ENCODE measurements at places on chromosomes 3 and 15. TPM values are rescaled to one million over a fixed set of nuclear protein-coding genes. Genes with fewer than 3 reads are reported as not detected.

The PLSCR5 gene
- not detected for total RNA-seq

The MESP1 gene
- 1.8 TPM for total RNA-seq

DNA sequence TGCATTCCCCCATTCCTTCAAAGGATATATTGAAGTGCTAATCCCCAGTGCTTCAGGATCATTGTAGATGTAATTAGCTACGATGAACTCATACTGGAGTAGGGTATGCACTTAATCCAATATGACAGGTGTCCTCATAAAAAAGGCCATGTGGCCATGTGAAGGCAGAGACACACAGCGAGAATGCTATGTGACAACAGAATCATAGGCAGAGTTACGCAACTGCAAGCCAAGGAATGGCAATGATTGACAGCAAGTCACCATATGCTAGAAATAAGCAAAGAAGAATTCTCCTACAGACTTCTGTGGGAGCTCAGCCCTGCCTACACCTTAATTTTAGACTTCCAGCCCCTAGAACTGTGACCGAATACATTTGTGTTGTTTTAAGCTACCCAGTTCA lies 875.6 kb upstream of the ROBO1 start:
- no peak for DNase-seq
- H3K27ac ChIP-seq = no peak overlapping the region
- H3K27me3 ChIP-seq = no peaks in the 10 kb centered on the region
- H3K4me1 ChIP-seq = no peaks in the 10 kb centered on the region
- no peak overlapping the region for H3K4me3 ChIP-seq
- no peaks in the 10 kb centered on the region for H3K36me3 ChIP-seq

The NR2E3 gene
- not detected for total RNA-seq

DNA sequence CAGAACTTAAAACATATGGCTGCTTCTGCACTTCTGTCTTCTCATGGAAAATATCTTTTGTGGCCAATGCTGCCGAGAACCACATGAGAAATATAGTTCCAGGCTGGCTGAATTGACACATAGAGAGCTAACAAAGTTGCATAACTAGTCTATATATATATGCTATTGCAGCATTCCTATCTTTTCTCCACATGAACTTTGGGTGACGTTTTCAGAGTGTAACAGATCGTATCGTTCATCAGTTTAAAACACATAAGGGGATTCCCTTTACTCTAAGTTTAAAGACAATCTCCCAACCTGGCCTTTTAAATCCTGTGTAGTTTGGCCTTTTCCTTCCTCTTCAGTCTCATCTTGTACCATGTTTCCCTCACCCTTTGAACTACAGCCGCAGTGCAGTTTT lies 394.2 kb upstream of the CBLB start:
- H3K4me3 ChIP-seq = no peak overlapping the region
- no peaks in the 10 kb centered on the region for H3K27me3 ChIP-seq
- no peak overlapping the region for H3K27ac ChIP-seq
- no peak for DNase-seq

GRCh38 chr3:143511174-143511879 lies 336.9 kb downstream of the SLC9A9 start:
- no peak overlapping the region for H3K4me3 ChIP-seq
- no peaks in the 10 kb centered on the region for H3K36me3 ChIP-seq
- H3K27ac ChIP-seq = no peak overlapping the region

GRCh38 chr15:25655207-25655948 lies 207.7 kb downstream of the ATP10A start:
- peaks cover 2% of the 10 kb centered on the region for H3K27me3 ChIP-seq
- no peak for DNase-seq
- H3K36me3 ChIP-seq = no peaks in the 10 kb centered on the region
- no peak overlapping the region for H3K27ac ChIP-seq
- H3K4me1 ChIP-seq = no peaks in the 10 kb centered on the region
- H3K4me3 ChIP-seq = no peak overlapping the region

- peaks cover 10% of the 10 kb centered on the region for H3K27me3 ChIP-seq
- H3K36me3 ChIP-seq = no peaks in the 10 kb centered on the region
- no peak for DNase-seq
- no peaks in the 10 kb centered on the region for H3K4me1 ChIP-seq
- H3K27ac ChIP-seq = no peak overlapping the region
These were observed 49.7 kb downstream of the MAGEF1 start for GRCh38 chr3:184662187-184662586.

- H3K27ac ChIP-seq = no peak overlapping the region
- no peak for DNase-seq
- H3K27me3 ChIP-seq = peaks cover 12% of the 10 kb centered on the region
- no peaks in the 10 kb centered on the region for H3K36me3 ChIP-seq
- no peak overlapping the region for H3K4me3 ChIP-seq
These were observed 98.8 kb downstream of the SH3GL3 start for GRCh38 chr15:83545804-83546511.

DNA sequence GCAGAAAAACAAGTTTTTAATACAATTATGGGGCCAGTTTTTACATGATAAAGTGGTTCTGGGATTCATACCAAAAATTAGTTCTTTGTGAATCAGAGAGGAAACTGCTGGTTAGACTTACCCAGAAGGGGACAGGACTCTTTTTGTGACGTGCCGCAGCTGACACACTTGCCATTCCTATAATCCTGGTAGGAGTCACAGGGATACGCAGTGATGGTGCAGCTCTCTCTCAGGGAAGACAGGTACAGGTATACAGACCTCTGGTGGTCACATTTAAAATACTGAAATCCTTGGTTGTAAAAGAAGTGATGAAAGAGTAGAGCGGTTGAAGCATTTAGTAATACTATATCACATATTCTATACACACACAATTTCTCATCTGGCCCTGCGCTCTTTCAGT lies 20.2 kb upstream of the TMEM41A start:
- DNase-seq = no peak
- H3K4me1 ChIP-seq = no peaks in the 10 kb centered on the region

DNA sequence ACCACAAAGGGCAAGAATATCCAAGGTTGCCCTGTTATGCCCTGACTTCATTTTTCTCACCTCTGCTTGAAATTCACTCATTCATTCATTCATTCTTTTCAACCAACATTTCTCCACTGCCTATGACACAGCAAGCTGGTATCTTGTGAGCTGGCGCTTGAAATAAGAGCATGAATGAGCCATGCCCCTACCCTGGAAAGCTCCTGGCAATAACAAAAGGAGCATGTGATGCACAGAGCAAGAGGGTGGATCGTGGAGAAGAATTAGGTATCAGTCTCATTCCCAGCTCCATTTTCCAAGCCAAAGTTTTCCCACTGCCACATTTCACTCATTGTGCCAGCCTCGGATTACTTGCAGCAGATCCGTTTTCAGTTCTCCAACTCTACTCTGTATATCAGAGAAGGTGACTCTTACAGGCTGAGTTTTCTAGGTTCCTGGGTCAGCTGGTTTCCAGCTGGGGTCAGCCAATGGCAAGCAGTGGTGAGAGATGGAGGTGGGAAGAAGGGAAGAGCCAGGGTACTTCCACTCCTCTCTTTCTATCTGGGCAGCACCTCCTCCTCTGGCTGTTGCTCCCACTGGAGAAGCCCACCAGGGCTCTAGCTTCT lies 144.8 kb downstream of the SUCLG2 start:
- no peaks in the 10 kb centered on the region for H3K27me3 ChIP-seq
- peaks cover 27% of the 10 kb centered on the region for H3K36me3 ChIP-seq
- no peak overlapping the region for H3K4me3 ChIP-seq
- H3K4me1 ChIP-seq = peaks cover 2% of the 10 kb centered on the region

GRCh38 chr3:33419948-33420347 lies 20.3 kb downstream of the UBP1 start:
- peaks cover 12% of the 10 kb centered on the region for H3K4me1 ChIP-seq
- peaks cover 52% of the 10 kb centered on the region for H3K36me3 ChIP-seq
- no peaks in the 10 kb centered on the region for H3K27me3 ChIP-seq
- no peak for DNase-seq

GRCh38 chr3:17546500-17547255 lies 195.8 kb downstream of the TBC1D5 start:
- H3K4me3 ChIP-seq = no peak overlapping the region
- H3K36me3 ChIP-seq = peaks cover 9% of the 10 kb centered on the region
- H3K27ac ChIP-seq = no peak overlapping the region
- no peaks in the 10 kb centered on the region for H3K4me1 ChIP-seq
- H3K27me3 ChIP-seq = no peaks in the 10 kb centered on the region

The CERS3 gene
- 0.44 TPM for total RNA-seq

GRCh38 chr3:14609506-14609905 lies 42.1 kb upstream of the CCDC174 start:
- H3K4me1 ChIP-seq = no peaks in the 10 kb centered on the region
- no peak for DNase-seq
- no peaks in the 10 kb centered on the region for H3K36me3 ChIP-seq
- no peak overlapping the region for H3K4me3 ChIP-seq
- H3K27me3 ChIP-seq = peaks cover 39% of the 10 kb centered on the region
- H3K27ac ChIP-seq = no peak overlapping the region

The HRH1 gene
- 0.36 TPM for total RNA-seq

DNA sequence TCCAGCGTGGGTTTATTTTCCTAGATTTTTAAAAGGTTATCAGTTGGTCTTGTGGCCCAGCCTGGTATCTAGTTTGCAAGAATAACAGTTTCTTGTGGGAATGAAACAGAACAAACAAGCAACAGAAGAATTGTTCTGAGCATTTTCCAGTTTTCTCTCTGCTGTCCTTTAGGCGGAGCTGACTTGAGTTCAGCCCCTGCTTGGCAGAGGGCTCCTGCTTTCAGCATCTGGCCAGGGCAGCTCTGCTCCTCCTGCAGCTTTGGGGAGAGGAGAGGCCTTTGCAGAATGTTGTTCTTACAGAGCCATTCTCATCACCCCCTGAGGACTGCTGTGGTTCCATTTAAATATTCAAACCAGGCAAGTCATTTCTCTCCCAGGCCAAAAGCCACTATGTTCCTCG lies 117.7 kb downstream of the ALDH1A2 start:
- H3K36me3 ChIP-seq = no peaks in the 10 kb centered on the region
- H3K4me3 ChIP-seq = no peak overlapping the region
- H3K4me1 ChIP-seq = no peaks in the 10 kb centered on the region
- H3K27ac ChIP-seq = no peak overlapping the region

DNA sequence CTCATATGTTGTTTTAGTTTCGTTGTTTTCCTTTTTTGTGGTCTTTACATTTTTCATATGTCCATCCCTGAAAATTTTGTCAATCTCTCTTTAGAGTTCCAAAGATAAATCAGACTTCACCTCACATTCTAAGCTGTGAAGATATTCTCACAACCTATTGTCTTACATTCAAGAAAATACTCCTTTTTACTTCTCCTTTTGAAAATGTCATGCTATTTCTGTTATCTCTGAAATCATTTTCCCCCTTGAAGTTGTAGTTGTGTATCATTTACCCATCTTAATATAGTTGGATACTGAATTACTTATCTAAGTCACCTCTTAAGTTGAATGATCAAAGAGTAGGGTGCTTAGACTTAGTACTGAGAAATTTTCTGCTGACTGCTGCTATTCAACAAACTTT lies 74.3 kb downstream of the DCUN1D1 start:
- H3K4me3 ChIP-seq = no peak overlapping the region
- H3K27ac ChIP-seq = peak overlapping the region; percentile 28
- no peak for DNase-seq
- H3K4me1 ChIP-seq = peaks cover 17% of the 10 kb centered on the region

GRCh38 chr3:52092891-52093290 lies 36.5 kb upstream of the DUSP7 start:
- H3K36me3 ChIP-seq = no peaks in the 10 kb centered on the region
- H3K4me3 ChIP-seq = no peak overlapping the region
- H3K4me1 ChIP-seq = peaks cover 5% of the 10 kb centered on the region
- H3K27ac ChIP-seq = no peak overlapping the region

- no peak overlapping the region for H3K27ac ChIP-seq
- no peak for DNase-seq
- no peak overlapping the region for H3K4me3 ChIP-seq
- peaks cover 11% of the 10 kb centered on the region for H3K4me1 ChIP-seq
- H3K36me3 ChIP-seq = no peaks in the 10 kb centered on the region
- no peaks in the 10 kb centered on the region for H3K27me3 ChIP-seq
These were observed 5.1 kb upstream of the KLHL6 start for GRCh38 chr3:183560607-183561006.

- no peak overlapping the region for H3K27ac ChIP-seq
- peaks cover 12% of the 10 kb centered on the region for H3K27me3 ChIP-seq
- no peak for DNase-seq
- H3K4me3 ChIP-seq = no peak overlapping the region
- no peaks in the 10 kb centered on the region for H3K36me3 ChIP-seq
These were observed 75.9 kb upstream of the TMC3 start for GRCh38 chr15:81449836-81450474.

GRCh38 chr3:103006526-103007183 lies 571.8 kb downstream of the ZPLD1 start:
- no peak overlapping the region for H3K4me3 ChIP-seq
- H3K27me3 ChIP-seq = no peaks in the 10 kb centered on the region

The GOLGA8O gene
- 16.6 TPM for total RNA-seq

DNA sequence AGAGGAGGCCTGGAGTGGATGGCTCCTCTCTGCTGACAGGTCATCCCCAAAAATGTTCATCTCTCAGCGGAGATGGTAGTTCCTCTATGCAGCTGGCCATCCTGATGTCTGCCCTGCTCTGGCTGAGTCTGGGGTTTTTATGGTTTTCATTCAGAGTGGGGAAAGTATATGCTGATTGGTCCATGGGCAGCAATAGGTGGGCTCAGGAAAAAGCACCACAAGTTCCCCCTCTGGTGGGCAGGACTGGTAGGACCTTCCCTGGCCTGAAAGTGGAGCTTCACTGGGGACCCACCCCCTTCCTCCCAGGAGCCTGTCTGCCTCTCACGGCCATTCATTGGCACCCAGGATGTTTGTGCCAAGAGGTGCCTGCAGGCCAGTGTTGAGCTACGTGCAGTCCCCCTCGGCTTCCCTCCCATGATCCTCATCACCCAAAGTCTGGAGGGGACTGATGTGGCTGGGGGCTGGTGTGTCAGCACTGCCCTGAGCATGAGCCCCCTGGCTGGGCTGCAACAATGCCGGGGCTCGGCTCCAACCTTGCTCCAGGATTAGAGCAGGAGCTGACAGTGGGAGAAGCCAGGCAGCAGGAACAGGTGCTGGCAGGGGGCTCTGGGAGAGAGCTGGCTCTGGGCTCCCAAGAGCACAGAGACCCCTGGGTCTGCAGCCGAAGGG lies 13.1 kb upstream of the BLOC1S6 start:
- H3K36me3 ChIP-seq = no peaks in the 10 kb centered on the region
- H3K4me3 ChIP-seq = no peak overlapping the region
- peaks cover 22% of the 10 kb centered on the region for H3K27me3 ChIP-seq
- H3K27ac ChIP-seq = no peak overlapping the region

DNA sequence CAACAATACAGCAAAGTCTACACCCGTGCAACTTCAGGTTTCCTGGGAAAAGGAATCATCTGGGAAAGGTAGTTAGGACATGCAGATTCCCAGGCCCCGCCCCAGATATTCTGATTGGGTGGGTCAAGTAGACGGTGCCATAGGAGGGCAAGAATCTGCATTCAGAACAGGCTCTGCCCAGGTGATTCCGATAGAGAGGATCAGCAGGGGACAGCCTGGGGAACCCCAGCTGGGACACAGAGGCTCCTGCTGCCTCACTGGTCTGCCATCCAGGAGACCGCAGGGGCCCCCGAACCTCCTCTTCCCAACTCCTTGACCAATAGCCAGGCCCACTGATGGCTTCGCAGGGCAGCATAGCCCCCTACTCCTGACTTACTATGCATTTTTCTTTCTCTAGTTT lies 243.4 kb downstream of the VPS13C start:
- DNase-seq = no peak
- H3K4me3 ChIP-seq = no peak overlapping the region
- H3K27me3 ChIP-seq = peaks cover 2% of the 10 kb centered on the region
- H3K4me1 ChIP-seq = no peaks in the 10 kb centered on the region
- H3K36me3 ChIP-seq = no peaks in the 10 kb centered on the region
